ENCODE measurements at places on chromosomes 2 and 18.
A peak's percentile ranks its signal among the peaks of the same experiment; 100 is the strongest.

DNA sequence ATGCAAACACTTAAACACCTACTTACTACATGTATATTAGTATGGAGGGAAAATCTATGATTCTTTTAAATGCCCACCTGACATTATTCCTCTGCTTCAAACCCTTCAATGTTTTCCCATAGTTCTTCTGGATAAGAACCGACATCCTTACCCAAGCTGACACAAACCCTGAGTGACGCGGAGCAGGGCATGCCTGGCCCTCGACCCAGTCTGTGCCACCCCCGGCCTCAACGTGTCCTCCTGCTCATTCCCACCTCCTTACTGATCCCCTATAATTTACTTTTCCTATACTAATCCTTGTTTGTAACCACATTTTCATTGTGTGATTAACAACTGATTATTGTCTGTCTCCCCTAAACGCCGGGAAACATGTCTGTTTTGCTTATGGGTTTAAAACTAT is 17.5 kb downstream of the KIDINS220 start:
- no peak for DNase-seq

DNA sequence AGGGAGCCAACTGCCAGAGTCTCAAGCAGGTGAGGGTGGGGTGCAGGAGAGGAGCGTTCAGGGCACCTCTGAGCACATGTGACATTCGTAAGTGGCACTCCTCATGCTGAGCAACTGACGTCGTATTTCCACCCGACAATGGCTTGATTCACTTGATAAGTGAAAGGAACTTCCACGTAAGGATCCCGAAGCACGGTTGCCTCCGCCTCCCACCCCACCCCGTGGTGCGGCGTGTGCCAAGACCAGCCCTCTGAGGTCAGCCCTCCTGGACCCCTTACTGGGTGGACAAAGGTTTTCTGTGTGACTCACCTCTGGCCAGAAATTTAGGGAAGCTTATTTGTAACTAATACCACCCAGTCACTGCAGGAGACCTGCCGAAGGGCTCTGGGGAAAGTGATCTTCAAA is 59.9 kb downstream of the AGAP1 start:
- DNase-seq = no peak

- DNase-seq = peak; percentile 53
Measured at GRCh38 chr18:69845593-69846506, 101.8 kb downstream of the CD226 start.

- no peak for DNase-seq
Measured at GRCh38 chr2:2102866-2103653, 228.0 kb downstream of the MYT1L start.

DNA sequence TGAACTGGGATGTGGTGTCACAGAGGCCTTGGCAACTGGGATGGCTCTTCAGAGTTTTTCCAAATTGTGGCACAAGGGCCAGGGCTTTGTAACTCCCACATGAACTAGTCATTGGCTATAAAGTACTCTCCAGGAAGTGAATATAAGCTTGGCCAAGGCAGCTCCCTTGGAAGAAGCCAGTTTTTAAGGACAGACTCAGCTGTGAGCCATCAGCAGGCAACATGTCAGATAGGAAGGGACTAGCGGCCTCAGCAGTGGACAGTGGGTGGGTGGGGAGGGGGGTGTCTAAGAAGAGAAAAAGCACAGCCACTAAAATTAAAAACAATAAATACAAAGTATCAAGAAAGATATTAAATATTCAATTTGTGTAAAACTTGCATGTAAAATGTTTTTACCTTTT is 691.1 kb upstream of the PIK3C3 start:
- DNase-seq = no peak

GRCh38 chr2:201260302-201260800 is at the start of gene CASP8:
CASP8 (plus strand) TSS chr2:201260536; CDS start chr2:201266487, 5,951 bp downstream.
- DNase-seq = no peak

DNA sequence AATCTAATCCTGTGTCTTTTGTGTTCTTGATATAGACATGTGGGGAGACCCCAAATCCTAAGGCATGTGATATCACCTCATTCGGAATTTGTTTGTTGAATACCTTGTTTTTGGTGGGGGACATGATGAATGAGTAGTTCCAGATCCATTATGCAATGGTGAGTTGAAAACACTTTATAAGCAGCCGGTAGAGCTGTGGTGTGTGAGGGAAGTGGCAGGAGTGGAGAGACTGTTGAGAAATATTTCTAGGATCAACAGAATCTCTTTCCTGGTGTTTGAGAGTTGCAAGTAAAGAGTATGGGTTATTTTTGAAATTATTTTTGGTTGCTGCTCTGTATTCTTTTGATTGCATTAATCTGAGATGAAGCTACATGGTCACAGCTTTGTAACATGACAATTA is 34.4 kb downstream of the LHCGR start:
- no peak for DNase-seq

GRCh38 chr2:26245231-26245732 is 543 bp downstream of the HADHB start:
- DNase-seq = no peak

All from AG04450 (cell line).